ENCODE measurements at places on chromosomes 4 and X.

DNA sequence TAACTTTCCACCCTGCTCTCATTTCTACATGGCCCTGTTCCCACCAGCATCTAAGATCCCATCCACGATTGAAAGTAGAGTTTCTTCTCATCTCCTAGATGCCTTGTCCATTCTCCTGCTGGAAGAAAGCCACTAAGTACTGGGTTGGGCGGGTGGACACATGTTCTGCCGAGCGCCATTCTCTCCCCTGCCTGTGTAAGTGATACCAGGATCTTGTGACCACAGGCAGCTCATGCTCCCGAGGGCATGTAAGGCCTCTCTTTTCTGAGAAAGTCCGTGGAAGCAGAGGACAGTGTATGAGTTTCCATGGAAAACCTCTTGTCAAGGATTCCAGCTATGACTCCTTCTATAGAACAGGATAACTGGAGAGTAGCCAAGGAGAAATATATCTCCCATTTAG, 3.3 kb upstream of the SLC25A4 start:
- DNase-seq = no peak

DNA sequence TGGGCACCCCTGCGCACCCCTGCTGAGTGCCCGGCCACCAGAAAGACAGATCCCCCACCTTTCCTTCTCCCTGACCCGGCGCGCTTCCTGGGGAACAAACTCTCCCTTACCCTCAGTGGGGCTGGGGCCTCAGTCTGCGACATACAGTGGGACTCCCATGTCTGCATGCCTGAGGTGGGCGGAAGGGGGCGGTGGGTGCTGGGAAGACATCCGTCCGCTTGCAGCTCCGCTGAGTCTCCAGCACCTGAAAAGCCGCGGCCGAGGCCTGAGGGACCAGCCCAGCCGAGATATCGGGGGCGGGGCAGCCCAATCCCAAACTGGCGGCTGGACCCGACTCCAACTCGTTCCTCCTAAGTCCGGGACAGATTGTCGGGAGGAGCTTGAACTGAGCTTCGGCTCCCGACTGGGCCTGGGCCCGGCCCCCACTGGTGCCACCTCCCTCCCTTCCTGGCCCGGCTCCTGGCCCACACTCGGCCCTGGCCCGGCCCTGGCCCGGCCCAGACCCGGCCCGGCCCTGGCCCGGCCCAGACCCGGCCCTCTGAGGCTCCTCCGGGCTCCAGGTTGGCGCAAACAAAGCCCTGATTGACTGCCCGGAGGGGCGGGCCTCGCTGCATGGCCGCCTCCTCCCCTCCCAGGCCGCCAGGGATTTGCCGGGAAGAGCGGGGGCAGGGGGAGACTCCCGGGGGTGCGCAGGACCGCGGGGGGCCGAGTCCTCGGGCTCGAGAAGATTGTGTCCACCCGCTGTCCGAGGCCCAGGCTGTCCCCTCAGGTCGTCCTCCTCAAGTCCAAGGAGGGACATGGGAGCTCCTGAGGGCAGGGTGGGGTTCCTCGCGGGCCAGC, 877 bp upstream of the SLC16A2 start:
- DNase-seq = no peak

GRCh38 chr4:48064349-48064748, 47.8 kb downstream of the NIPAL1 start:
- no peak for DNase-seq

- no peak for DNase-seq
Measured at GRCh38 chr4:5772528-5773270, 61.7 kb downstream of the EVC start.

GRCh38 chr4:183097231-183098018, 1.6 kb upstream of the WWC2 start:
- DNase-seq = peak; percentile 17

GRCh38 chr4:37821953-37822605, 4.4 kb upstream of the PGM2 start:
- no peak for DNase-seq

- no peak for DNase-seq
Measured at GRCh38 chrX:10526451-10526850, 93.9 kb downstream of the MID1 start.

DNA sequence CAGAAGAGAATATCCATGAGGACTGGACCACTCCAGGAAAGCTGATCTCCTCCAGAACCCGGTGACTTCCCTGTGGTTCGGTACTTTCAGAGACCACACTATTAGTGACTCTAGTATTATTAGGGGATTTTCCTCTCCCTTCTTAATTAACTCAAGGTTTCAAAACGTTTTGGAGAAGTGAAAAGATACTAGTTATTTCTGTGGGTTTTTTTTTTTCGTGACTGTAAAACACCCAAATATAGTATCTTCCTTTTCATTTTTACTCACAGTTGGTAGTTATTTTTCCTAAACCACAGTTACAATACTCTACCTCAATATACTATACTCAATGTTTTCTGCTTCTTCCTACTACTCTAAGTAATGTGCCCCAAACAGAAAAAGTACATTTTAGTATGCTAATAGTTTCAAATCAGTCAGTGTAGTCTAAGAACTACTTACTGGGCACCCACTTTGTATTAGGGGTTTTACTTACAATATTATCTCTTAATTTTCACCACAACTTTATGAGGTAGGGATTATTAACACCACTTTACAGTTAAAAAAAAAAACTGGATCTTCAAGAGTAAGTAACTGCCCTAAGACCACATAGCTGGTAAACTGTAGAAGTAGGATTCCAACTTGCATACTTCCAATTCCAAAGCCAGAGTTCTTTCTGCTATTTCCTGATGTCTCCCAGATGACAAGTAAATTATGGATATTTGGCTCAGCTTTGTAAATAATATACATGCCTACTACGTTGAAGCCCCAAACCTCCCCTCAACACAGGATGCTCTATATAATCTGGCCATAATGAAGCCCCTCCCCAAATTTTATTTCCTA, 45.0 kb downstream of the SLC9A7 start:
- DNase-seq = no peak

DNA sequence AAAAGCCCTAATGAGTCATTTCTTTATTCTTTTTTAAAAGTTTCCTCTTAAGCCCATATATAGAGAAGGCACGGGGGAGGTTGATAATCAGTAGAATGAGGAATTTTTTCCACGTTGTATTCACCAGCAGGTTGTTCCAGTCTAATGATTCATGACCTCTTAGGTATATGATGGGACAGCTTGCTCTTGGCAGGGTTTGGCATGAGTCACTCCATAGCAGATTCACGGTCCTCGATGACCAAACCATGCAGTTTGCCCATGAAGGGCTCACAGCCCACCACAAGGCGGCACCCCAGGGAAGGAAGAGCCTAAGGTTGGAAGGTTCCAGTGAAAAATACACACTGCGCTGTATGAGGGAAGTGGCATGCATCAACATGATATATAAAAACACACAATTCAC, 623.8 kb upstream of the DIPK2B start:
- no peak for DNase-seq

GRCh38 chrX:131264665-131265064, 24.4 kb downstream of the IGSF1 start:
- no peak for DNase-seq
